ENCODE measurements at places on chromosomes 3 and 15.

GRCh38 chr3:182041668-182042291, 330.1 kb downstream of the SOX2 start:
- DNase-seq = no peak

DNA sequence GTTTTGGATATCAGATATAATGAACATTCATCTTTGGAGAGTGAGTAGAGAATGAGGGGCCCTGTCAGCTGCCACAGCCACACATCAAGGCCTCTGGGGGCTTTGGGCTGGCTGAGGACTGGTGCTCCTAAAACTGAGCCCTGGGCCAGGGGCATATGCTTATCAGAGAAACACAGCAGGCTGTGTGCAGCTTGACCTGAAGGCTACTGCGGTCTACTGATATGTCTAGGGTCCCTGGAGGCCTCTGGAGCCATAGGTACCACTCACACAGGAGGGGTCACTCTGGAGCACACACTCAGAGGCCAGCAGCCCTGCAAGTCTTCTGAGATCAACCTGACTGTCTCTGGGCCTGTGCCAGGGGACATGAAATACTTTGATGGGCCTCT, 7.6 kb downstream of the TF start:
- no peak for DNase-seq

- DNase-seq = no peak
These were observed 360.8 kb upstream of the RGMA start for GRCh38 chr15:93449798-93450197.

DNA sequence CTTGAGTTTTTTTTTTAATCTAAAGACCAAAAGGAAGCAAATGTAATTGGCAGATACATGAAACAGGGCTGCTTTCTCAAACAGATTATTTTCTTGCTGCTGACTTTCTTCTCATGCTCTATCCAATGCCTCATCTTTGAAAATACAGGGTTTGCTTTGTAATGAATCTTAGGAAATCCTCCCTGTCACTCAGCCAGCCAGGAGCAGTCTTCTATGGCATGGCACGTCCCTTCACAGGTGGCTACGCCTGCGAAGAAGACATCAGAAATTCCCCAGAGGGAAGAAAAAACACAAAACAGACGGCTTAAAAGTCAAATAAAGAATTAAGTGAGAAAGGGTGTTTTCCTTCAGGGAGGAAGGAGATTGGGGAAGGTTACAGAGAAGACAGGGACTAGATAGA, 242.5 kb downstream of the IGSF11 start:
- DNase-seq = no peak

GRCh38 chr15:61069394-61070075, 159.6 kb downstream of the RORA start:
- no peak for DNase-seq

DNA sequence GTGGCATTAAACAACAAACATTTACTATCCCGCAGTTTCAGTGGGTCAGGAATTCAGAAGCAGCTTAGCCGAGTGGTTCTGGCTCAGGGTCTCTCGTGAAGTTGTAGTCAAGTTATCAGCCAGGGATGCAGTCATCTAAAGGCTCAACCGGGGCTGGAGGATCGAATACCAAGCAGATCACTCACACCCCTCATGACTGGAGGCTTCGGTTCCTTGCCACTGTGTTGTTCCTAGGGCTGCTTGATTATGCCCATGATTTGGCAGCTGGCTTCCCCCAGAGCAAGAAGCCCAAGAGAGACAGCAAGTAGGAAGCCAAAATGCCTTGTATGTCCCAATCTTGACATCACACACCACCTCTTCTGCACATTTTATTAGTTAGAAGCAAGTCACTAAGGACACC, 33.9 kb upstream of the CDCP1 start:
- no peak for DNase-seq

Data from WERI-Rb-1 (cell line).